ENCODE measurements at places on chromosomes 6 and 20.

- DNase-seq = no peak
These were observed 76.4 kb downstream of the OGFRL1 start for GRCh38 chr6:71364889-71365542.

GRCh38 chr6:52511572-52512151 is 65.2 kb downstream of the TRAM2 start:
- no peak for DNase-seq

DNA sequence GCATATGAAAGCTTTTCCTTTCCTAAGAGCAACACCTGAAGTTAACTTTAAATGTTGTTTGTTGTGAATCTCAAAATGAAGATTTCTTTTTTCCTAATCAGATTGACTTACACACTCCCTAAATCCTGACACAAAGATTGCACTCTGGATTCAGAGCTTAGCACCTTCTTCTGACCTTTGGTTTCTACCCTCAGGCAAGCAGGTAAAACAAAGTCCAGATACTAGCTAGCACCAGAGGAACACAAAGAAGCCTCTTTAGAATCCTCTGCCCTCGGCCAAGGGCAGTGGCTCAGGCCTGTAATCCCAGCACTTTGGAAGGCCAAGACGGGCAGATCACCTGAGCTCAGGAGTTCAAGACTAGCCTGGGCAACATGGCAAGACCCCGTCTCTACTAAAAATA is 14.5 kb downstream of the SERAC1 start:
- DNase-seq = no peak

DNA sequence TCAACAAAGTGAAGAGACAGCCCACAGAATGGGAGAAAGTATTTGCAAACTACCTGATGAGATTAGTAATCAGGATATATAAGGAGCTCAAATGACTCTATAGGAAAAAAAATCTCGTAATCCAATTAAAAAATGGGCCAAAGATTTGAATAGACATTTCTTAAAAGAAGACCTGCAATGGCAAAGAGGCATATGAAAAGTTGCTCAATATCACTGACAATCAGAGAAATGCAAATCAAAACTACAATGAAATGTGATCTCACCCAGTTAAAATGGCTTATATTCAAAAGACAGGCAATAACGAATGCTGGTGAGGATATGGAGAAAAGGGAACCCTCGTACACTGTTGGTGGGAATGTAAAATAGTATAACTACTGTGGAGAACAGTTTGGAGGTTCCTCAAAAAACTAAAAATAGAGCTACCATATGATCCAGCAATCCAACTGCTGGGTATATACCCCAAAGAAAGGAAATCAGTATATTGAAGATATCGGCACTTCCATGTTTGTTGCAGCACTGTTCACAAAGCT is 65.0 kb downstream of the TOX2 start:
- DNase-seq = no peak

DNA sequence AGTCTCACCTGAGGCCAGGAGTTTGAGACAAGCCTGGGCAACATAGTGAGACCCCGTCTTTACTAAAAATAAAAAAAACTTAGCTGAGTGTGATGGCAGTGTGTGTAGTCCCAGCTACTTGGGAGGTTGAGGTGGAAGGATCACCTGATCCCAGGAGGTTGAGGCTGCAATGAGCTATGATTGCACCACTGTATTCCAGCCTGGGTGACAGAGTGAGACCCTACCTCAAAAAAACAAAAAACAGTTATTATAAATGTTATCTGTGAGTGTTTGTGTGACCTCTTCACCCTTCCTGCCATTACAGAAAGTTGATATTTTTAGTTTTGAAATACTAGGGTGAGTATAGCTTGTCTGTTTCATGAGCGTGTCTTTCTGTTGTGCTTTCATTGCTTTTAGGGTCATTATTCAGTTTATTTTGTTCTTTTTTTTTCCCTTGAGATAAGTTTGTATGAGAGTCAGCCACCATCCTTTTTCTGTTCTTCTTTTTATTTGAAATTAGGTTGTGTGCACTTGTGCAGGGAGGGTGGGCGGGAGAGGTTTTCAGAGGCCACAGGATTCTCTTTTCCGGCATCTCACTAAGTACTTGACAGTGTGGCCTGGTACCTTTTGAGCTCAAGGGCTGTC is 26.2 kb downstream of the CDYL start:
- no peak for DNase-seq

DNA sequence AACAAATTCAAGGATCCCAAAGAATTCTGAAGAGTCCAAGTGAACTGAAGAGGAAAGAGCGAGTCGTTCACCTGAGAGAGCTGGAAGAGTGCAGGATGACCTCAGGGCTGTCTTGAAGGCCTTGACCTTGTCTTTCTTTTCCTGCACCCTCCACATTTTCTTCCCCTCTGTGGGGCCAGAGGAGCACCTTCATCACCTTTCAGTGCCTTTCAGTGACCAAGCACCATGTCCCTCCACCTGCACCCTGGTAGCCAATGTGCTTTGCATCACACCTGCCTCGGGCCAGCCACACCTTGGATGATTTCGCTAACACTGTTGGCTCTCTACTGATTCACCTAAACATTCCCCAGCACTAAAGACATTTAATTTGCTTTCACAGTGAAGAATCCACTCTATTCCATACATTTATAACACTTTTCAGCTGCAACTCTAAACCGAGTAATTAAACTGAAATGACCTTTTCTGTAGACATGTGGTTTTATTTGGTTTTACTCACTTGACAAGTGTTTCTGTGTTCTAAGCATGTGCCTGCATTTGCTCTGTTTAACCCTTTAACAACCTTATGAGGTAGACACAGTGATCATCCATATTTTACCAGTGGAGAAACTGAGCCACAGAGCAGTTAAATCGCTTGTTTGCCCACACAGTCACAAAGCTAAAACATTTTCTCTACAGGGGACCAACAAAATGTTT is 121.3 kb upstream of the CST7 start:
- no peak for DNase-seq

- DNase-seq = no peak
These were observed 147.9 kb downstream of the TFAP2B start for GRCh38 chr6:50966532-50966931.

DNA sequence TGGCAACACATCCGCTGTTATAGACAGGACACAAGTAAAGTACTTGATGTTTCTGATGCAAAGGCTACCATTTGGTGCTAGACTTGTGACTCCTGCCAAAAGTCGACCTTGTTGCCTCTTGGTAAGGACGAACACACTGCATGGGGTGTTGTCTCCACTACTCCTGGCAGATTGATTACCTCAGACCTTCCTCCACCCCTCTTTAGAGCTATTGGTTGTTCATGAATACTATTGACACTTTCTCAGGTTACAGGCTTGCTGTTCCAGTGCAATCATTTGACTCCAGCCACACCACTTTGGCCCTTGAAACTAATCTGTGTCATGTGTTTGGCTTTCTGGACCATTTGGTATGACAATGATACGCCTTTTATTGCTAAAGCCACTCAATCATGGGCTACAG is 62.3 kb downstream of the TRMT11 start:
- no peak for DNase-seq

GRCh38 chr6:92047152-92047850 is 1372.1 kb downstream of the EPHA7 start:
- no peak for DNase-seq

GRCh38 chr6:10582774-10583508 is 61.8 kb downstream of the GCNT2 start:
- no peak for DNase-seq

GRCh38 chr6:39932386-39932910 is 1.8 kb downstream of the MOCS1 start:
- DNase-seq = no peak

- no peak for DNase-seq
These were observed 854.5 kb upstream of the EYS start for GRCh38 chr6:66561479-66561878.

DNA sequence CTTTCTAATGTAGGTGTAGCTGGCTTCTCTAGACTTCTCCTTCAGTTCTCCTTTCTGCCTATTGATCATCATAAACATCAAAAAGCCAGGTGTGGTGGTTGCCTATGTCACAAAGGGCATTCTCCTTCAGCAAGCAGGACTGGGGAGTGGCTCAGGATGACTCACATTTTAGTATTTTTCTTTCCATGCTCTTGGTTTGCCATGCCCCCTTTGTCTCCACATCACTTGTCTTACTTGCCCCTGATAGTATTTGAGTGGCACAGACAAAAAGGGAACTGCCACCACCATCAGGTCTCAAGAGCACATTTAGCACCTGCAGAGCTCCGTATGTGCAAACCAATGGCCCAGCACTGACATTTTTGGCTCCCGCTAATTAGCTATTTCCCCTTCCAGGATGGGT is 698.8 kb downstream of the DHX35 start:
- no peak for DNase-seq

- no peak for DNase-seq
These were observed 58.4 kb downstream of the ANKEF1 start for GRCh38 chr20:10093087-10093591.

DNA sequence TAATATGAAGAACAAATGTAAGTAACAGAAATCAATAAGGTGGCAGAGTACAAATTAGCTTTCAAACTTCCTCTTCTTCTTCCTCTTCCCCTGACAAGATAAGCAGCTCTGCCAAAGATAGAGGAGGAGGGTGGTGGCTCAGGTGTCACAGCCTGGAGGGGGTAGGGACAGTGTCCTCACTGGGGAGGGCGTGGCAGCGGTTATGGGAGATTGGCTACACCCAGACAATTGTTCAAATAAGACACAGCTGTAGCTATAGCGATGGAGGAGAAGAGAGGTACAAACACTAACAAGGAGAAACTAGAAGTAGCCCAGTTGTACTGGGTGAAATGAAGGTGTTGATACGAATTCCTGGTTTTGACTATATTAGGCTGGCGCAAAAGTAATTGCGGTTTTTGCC is 198.5 kb downstream of the TBXT start:
- DNase-seq = no peak

DNA sequence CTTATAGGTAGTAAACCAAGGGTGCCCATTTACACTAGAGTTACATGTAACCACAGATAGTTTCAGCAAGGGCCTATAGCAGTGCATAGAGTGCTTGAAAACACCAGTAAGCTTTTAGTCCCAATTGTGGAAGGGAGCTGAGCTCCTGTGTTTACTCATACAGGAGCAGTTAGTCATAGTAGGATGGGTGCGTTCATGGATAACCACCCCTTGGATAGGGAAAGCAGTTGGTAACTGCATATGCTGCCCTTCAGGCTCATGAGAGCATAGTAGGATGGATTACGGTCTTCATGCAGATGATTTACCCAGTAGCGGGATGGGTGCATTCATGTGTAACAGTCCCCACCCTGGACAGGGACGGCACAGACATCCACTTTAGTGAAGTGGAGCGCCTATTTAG is 45.1 kb downstream of the OR2B6 start:
- DNase-seq = no peak

DNA sequence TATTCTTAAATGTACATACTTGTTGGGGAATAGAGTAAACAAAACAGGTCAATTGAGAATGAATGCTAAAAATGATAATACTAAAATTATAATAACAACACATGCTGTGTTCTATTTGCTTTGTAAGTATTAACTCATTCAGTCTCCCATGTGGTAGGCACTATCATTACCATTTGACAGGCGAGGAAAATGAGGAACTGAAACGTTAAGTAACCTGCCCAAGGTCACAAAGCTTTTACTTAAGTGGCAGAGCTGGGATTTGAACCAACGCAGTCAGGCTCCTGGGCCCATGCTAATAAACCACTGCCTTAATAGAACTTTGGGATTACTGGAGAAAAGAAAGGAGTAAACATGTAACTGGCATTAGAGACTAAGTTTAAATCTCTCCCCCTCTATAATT is 3.8 kb downstream of the NSFL1C start:
- DNase-seq = no peak

DNA sequence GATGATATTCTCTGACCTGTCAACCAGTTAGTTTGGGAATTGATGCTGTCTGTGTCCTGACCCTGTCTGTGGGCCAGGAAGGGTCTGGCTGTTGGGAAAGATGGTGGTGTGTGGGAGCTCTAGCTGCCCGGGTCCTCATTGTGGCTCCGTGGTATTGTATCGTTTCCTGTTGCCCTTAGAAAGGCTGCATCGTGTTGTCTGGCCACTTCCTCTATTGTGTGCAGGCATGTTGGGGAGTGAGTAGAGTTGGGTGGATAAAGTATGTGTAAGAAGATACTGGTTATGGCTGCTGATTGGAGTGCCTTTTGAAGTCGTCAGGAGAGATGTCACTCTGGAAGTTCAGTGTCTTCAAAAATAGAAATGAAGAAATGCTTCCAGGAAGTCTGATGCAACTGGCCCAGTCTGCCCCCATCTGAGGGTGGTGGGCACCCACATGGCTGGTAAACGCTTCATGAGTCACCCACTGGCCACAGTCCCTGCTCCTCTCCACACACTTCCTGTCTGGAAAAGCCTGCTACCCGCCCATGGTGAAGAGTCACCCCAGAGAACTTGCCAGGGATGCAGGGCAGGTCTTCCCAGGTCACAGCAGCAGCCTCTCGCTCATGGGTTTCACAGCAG is 27.9 kb downstream of the PPARD start:
- peak; percentile 37 for DNase-seq

- DNase-seq = no peak
These were observed 16.2 kb upstream of the EMILIN3 start for GRCh38 chr20:41382791-41383305.

DNA sequence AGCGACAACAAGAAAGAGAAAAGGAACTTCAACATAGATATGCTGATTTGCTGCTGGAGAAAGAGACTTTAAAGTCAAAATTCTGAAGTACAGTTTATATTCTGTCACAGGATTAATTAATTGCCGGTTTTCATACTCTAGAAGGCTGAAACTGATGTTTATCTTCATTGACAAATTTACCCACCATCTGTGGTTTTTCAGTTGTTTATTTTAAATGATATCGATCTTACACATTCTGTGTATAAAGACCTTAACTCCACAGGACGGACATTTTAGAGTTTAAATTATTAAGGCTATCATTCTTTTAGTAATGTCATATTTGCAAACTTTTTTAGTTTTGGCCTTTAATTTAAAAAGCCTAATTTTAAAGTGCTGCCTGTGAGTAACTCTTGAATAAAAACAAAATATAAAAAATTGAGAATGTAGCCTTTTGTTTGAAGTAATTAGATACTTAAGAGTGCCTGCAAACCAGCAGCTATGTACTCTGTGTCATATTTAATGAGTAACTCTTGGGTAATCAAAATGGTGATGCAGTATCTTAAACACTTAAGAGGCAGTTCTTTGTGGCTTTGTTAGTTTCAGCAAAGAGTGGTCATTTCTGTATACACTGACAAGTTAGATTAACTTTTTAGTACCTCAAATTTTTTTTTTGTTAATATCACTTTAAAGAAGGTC is 59.3 kb downstream of the CDC5L start:
- DNase-seq = no peak
